ENCODE measurements at places on chromosomes 6 and 20.

GRCh38 chr6:16436550-16436949 is 198.2 kb downstream of the GMPR start:
- ATAC-seq: no peak

- no peak for ATAC-seq
Measured at GRCh38 chr6:87721311-87721710, 19.3 kb upstream of the AKIRIN2 start.

GRCh38 chr20:11204926-11205768 is 531.3 kb upstream of the JAG1 start:
- peak; percentile 19 for ATAC-seq

- ATAC-seq: peak; percentile 39
Measured at GRCh38 chr6:107600936-107601335, 111.0 kb downstream of the SOBP start.

- peak; percentile 10 for ATAC-seq
Measured at GRCh38 chr6:32969685-32970412, 1.5 kb downstream of the BRD2 start.

DNA sequence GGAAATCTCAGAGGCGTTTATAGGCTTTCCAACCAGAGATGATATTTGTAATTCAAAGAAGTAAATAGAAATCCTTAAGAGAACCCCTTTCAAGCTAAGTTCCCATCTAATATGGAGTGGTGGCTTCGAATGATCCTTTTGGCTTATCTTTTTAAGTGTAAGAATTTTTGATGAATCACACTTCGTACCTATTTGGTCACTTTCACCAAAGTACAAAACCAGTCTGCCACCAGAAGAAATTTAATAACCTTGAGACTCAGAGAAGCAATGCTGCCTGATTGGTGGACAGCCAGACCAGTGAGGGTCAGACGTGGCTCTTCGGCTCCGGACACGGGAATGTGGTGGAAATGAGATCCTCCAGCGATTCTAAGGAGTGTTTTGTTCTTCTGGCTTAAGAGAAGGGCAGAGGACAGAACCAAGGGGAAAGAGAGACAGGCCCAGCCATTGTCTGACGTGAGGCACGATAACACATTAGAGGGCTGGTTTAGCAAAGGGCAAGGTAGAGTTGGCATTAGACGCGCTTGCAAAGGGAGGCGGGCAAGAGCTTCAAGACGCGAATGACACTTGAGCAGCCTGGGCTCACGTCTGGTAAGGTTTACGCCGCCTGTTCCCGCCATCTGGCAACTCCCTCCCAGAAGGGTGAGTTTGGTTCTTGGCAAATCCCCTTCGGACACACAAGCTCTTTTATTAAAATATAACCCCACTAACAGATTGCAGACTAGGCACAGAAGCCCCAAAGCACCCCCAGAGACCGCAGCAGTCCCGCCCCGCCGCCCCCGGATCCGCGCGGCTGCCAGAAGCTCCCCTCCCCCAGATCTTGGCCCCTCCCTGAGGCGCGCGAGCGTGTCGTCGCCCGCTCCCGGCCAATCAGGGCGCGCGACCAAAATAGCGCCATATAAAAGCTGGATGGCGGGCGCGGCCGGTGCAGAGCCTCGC is 50.0 kb upstream of the EZR start:
- ATAC-seq: peak; percentile 95

DNA sequence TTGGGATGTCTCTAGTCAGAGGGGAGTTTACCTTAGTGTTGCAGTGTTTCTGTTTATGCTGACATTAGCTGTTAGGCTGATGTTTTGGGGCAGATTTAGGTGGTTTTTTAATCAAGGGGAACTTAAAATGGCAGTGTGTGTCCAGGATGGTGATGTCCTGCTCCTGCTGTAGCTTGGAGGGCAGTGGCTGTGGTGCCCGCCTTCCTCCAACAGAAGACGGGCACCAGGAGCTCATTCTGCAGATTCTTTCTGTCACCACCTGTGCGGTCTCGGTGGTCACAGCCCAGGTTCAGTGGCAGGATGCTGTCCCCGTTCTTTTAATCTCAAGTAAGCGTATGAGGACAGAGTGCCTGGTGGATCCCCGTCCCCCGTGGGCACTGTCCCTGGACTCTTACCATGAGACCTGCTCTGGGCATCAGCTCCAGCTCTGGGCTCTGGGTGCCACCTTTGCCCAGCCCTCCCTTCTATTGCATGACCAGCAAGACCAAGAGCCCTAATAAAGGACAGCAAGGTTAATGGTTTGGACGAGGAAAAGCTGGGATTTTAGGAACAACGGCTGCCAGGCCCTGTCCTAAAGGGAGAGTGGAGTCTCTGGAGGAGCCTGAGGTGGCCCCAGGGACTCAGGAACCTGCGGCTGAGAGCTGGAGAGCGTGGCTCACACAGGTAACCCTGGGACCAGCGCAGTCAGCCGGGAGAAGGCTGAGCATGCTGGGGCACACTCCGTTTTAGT is 217.3 kb downstream of the ERMARD start:
- no peak for ATAC-seq

GRCh38 chr6:97068211-97068610 is 143.7 kb downstream of the KLHL32 start:
- no peak for ATAC-seq

- ATAC-seq: no peak
Measured at GRCh38 chr6:149233056-149233715, 84.3 kb upstream of the TAB2 start.

DNA sequence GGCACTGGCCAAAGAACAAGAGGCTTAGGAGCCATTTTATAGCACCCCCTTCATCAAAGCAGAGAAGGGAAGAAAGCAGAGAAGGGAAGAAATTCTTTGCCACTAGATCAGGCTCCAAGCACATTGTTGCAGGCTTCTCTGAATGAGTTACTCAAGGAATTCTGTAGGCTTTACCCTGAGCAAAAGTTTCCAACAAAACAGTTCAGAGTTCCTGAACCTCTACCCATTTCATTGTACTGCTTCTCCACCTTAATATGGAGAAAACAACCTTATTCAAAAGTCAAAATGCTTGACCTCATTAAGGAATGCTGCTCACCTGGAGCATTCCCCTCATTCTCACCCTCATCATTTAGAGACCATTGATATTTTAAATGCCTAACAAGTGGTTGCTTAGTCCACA is 115.5 kb upstream of the LOC128125822 start:
- no peak for ATAC-seq

GRCh38 chr6:156280065-156280464 is 497.1 kb upstream of the ARID1B start:
- no peak for ATAC-seq

DNA sequence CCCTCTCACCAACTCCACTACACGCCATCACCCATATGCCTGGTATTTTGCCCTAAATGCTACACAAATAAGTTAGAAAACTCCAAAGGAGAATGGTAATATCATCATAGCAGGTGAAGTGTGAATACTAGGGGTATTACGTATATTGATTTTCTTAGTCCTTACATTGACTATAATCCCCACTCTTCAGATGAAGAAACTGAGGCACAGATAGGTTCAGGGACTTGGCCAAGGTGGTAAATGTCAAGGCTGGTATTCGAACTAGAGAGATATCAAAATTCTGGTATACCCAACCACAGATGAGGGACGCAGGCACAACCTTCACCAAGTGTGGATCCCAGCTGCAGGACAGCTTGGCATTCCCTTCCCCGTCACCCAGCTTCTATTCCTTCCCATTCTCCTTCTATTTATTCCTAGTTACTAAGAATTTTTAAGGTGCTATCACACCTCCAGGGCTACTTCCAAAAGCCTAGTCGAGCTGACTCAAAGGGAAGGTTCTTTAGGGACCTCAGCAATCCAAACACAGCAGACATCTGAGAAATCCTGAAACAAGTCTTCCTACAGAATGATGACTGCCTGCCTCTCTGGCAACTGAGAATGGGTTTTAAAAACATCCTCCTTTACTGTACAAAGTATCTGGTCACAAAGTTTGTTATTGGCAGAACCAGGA is 32.6 kb downstream of the ATXN1 start:
- no peak for ATAC-seq

DNA sequence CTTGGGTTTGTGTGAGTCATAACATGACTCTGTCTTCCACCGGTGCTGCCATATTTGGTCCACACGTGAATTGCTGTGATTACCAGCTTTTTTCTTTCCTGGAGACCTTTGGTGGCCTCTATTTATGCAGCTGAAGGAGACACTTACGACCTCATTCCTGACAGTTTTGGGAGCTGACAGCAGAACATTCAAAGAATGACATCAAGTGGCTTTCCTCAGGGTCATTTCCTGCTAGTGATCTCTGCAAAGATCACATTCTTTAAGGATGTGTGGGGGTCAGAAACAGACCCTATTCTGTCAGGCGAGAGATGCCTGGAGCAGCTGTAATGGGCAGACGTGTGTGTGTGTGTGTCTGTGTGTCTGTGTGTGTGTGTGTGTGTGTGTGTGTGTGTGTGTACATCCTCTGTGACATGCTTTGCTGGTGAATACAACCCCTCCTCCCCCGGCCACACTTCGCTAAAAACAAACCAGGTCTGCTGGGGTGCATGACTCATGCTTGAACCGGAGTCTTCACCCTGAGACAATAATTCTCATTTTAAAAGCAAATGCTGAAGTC is 115.6 kb downstream of the TMEM170B start:
- no peak for ATAC-seq

DNA sequence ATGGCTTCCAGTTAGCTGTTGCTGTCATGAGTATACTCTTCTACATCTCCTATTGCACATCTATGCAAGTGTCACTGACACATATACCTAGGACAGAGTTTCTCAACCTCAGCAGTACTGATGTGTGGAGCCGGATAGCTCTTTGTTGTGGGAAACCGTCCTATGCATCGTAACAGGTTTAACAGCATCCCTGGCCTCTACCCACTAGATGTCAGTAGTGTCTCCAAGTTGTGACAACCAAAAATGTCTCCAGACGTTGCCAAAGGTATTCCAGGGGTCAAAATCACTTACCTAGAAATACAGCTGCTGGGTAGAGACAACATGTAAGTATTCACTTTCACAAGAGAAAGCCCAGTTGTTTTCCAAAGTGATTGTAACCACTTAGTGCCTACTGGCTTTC is 637.6 kb downstream of the RNF144B start:
- peak; percentile 57 for ATAC-seq

- ATAC-seq: no peak
Measured at GRCh38 chr6:22250486-22250885, 46.4 kb downstream of the PRL start.

GRCh38 chr6:1325461-1326309 is 13.8 kb downstream of the FOXQ1 start:
- peak; percentile 85 for ATAC-seq

DNA sequence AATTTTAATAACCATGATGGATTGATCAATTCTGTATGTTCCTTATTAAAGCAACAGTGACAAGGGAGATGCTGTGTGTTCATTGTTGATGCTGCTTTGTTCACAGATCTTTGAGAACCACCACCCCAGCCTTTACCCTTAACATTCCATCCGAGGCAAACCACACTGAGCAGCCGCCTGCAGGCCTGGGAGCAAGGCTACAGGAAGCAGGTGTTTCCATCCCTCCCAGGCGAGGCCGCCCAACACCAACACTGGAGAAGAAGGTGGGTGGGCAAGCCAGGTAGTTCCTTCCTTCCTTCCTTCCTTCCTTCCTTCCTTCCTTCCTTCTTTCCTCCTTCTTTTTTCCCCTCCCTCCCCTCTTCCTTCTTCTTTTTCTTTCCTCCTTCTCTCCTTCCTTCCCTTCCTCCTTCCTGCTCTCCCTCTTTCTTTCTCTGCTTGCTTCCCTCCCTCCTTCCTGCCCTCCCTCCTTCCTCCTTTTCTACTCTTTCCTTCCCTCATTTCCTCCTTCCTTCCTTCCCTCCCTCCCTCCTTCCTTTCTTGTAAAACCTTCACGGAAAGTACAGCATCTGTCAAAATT is 13.7 kb downstream of the TTLL2 start:
- no peak for ATAC-seq

DNA sequence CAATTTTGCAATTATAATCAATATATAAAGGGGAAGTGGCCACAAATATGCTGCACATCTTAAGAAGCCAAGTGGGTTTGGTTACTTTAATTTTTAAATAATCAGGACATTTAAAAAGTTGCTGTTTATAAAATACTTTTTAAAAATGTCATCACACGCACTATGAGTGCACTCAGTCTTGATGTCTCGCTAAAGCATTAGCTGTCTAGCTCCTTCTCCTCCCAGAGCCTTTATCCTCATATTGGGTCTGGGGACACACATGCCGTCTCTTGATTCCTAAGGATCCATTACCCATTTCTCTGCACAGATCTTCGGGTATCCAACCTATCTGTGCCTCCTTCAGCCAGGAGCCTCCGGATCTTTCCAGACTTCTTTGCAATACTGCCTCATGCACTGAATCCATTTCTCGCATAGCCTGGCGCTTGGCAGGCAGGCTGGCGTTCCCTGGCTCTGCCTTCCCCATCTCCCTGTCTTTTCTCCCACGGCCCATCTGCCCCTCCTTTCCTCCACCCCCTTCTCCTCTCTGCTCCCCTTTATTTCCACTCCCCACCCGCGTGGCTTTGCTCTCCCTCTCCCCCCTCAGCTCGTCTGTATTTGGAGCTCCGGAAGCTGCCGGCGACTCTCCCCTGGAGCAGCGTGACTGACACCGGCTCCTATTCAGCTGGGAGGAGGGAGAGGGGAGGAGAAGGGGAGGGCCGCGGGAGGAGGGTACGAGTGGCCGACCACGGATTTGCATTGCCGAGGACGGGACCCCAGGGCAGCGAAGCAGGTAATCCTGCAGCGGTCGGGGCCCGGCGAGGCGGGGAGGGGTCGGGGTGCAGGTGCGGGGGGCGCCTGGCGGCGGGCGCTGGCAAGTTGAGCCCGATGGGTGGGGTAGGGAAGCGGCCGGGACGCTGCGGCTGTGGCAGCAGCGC is at the start of gene CAP2:
CAP2 (plus strand) TSS at position 618 of the 914 bp plus-strand sequence. CDS start 27,961 bp downstream, outside the sequence.
- ATAC-seq: peak; percentile 88

DNA sequence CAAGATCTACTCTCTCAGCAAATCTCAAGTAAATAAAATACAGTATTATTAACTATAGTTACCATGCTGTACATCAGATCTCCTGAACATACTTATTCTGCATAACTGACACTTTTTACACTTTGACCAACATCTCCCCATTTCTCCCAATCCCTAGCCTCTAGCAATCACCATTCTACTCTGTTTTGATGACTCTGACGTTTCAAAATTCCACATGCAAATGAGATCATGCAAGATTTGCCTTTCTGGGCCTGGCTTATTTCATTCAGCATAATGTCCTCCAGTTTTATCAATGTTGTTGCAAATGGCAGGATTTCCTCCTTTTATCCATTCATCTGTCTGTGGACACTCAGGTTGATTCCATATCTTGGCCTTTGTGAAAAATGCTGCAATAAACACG is 266.3 kb downstream of the RFPL4B start:
- ATAC-seq: no peak

- ATAC-seq: no peak
Measured at GRCh38 chr6:30157581-30157980, 3.4 kb downstream of the TRIM10 start.

DNA sequence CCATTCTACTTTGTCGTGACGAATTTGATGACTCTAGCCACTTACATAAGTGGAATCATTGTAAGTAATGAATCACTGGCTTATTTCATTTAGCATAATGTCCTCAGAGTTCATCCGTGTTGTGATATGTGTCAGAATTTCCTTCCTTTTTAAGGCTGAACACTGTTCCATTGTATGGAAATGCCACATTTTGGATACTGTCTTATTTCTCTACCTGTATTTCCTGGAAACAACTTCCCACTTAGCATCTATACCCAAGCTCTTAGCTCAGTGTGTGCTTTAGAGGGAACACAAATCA is 28.8 kb upstream of the GGTLC1 start:
- ATAC-seq: no peak

All from gastroesophageal sphincter (tissue), 4 donors.